ENCODE measurements at places on chromosomes 4 and X. TPM values are rescaled to one million over a fixed set of nuclear protein-coding genes. Genes with fewer than 3 reads are reported as not detected.

The UGT2B17 gene
- not detected for total RNA-seq

The RTL9 gene
- total RNA-seq, result not detected

The SPATA4 gene
- total RNA-seq, result 0.16 TPM

The NEXMIF gene
- total RNA-seq, result 2.1 TPM

The MAGEC2 gene
- not detected for total RNA-seq

The WDFY3 gene
- 1.9 TPM for total RNA-seq

The GABRE gene
- not detected for total RNA-seq

The SCML2 gene
- 3.0 TPM for total RNA-seq

The ZDHHC15 gene
- total RNA-seq, result not detected

The RFC1 gene
- 97.7 TPM for total RNA-seq

The CTAG2 gene
- total RNA-seq, result not detected

The HS6ST2 gene
- total RNA-seq, result 0.16 TPM

The ADH7 gene
- not detected for total RNA-seq

The GYPB gene
- total RNA-seq, result not detected

The WNK3 gene
- 0.75 TPM for total RNA-seq

The CACNA1F gene
- 1.7 TPM for total RNA-seq

The BEND4 gene
- total RNA-seq, result 0.09 TPM

The MAPK10 gene
- total RNA-seq, result not detected

The F8A3 gene
- 20.8 TPM for total RNA-seq

The SCRG1 gene
- total RNA-seq, result not detected

The TEC gene
- total RNA-seq, result 8.3 TPM

The SLC25A53 gene
- total RNA-seq, result 8.1 TPM

The GPR78 gene
- not detected for total RNA-seq

The UGT2A1 gene
- total RNA-seq, result not detected

The TMPRSS11B gene
- not detected for total RNA-seq

The FGD1 gene
- total RNA-seq, result 0.31 TPM

The AFM gene
- total RNA-seq, result not detected

The MAGEA2 gene
- total RNA-seq, result not detected

The TCP11X2 gene
- not detected for total RNA-seq

The ZNF718 gene
- 2.6 TPM for total RNA-seq

The CCSER1 gene
- total RNA-seq, result 0.23 TPM

The SPP1 gene
- total RNA-seq, result not detected

The WDR17 gene
- 2.5 TPM for total RNA-seq

The LRIT3 gene
- 0.33 TPM for total RNA-seq

The CT45A3 gene
- not detected for total RNA-seq

The PDLIM3 gene
- not detected for total RNA-seq

The PLK4 gene
- total RNA-seq, result 50.5 TPM

The HMGN5 gene
- total RNA-seq, result 7.5 TPM

The MAGEE1 gene
- total RNA-seq, result 4.6 TPM

The ATP2B3 gene
- not detected for total RNA-seq

The PSAPL1 gene
- not detected for total RNA-seq

The GPC4 gene
- 0.27 TPM for total RNA-seq

The YIPF7 gene
- 0.61 TPM for total RNA-seq

The STARD8 gene
- 0.43 TPM for total RNA-seq

The KLHL15 gene
- 31.6 TPM for total RNA-seq

The AP1S2 gene
- total RNA-seq, result 21.6 TPM

The INTU gene
- total RNA-seq, result 0.21 TPM

The GNRHR gene
- not detected for total RNA-seq

The CCNA2 gene
- total RNA-seq, result 125 TPM

The FOXP3 gene
- total RNA-seq, result 24.3 TPM

The ZNF630 gene
- total RNA-seq, result 3.0 TPM

The SLC34A2 gene
- not detected for total RNA-seq

The P2RY4 gene
- total RNA-seq, result 0.31 TPM

The ARHGEF6 gene
- 59.5 TPM for total RNA-seq

The PDE6B gene
- total RNA-seq, result 8.4 TPM

The NKX6-1 gene
- not detected for total RNA-seq

The CT47A1 gene
- total RNA-seq, result not detected

Measured in activated naive CD4-positive, alpha-beta T cell treated with anti-CD3 and anti-CD28 coated beads, Interleukin-2, amount 50 U/mL, for 72 hours (primary cell).